ENCODE measurements at places on chromosomes 1 and 21. TPM values are rescaled to one million over a fixed set of nuclear protein-coding genes. Genes with fewer than 3 reads are reported as not detected.

GRCh38 chr21:45574691-45575090 is 32.5 kb upstream of the SLC19A1 start:
- DNase-seq, result no peak

- peak; percentile 50 for DNase-seq
Measured at GRCh38 chr1:52599236-52599635, 2.9 kb upstream of the GPX7 start.

- DNase-seq, result no peak
Measured at GRCh38 chr1:213772128-213773063, 215.4 kb upstream of the PROX1 start.

GRCh38 chr1:80427881-80428280 is 1372.9 kb upstream of the ADGRL2 start:
- no peak for DNase-seq

DNA sequence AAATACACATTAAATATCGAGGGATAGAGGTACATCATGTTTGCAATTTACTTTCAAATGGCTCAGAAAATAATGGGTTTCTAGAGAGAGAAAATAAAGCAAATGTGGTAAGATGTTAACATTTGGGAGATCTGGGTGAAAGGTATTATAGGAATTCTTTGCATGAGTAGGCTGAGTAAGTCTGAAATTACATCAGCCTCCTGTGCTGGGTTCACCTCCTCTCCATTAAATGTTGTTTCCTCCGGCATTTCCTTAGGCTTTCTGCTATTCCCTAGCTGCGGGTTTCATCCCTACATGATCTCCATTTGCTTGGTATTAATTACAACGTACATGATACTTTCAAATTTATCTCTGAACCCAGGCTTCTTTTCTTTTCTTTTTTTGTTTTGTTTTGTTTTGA is 31.6 kb downstream of the ZMYND12 start:
- peak; percentile 14 for DNase-seq

- no peak for DNase-seq
Measured at GRCh38 chr1:5389101-5389885, 602.9 kb downstream of the NPHP4 start.

- no peak for DNase-seq
Measured at GRCh38 chr1:226108935-226109828, 46.7 kb downstream of the H3-3A start.

DNA sequence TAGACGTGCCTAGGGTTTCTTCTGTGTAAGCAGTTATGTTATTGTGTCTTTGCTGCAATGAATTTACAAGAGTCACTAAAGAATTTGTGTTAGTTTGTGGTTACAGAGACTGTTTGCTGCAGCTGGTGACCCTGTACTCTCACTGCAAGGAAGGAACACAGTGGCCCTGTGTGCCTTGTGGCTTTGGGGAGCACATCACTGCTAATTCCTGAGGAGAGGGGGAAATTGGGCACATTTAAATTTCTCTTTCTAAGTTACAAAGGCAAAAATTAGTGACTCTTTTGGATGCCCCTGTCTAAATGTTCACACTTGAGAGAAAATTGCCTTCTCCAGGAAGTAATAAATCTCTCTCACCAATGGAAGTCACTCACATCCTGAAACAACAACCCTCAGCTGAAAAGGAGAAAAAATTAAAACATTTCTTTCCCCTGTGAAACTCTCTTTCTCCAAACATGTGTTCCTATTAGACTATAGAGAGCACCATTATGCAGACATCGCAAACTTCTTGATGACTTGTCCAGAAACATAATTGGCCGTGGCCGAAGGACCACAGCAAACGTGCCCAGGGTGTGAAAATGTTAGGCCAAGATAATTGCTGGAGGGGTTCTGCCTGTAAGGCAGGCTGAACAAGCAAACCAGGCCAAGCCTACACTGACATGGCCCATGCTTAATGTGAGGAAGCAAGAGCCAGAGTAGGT is 32.3 kb upstream of the SPAG17 start:
- peak; percentile 16 for DNase-seq

- DNase-seq, result peak; percentile 4
Measured at GRCh38 chr1:160489513-160490261, 33.4 kb downstream of the SLAMF6 start.

GRCh38 chr1:156204686-156205085 is 8.1 kb upstream of the PMF1 start:
- no peak for DNase-seq

DNA sequence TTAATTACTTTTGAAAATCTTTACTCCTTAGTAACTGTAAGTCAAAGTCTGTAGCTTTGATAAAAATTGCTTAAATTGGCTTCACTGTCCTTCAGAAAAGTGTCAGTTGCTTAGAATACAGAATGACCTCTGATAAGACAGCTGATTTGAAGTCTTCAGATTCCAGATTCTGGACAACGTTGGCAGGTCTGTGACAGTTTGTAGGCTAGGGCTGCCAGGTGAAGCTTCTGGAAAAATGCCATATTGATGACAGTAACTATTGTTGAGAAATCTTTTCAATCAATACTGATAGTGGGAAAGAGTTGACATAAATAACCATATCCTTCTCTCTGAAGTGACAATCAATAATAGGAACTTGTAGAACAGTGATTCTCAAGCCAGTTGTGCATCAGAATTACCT is 41.3 kb downstream of the RPAP2 start:
- no peak for DNase-seq

Gene PCP4
- not detected for total RNA-seq

Gene KCNJ9
- not detected for total RNA-seq

Data from renal cortical epithelial cell (primary cell).